ENCODE measurements at places on chromosomes 1 and 21. TPM values are rescaled to one million over a fixed set of nuclear protein-coding genes. Genes with fewer than 3 reads are reported as not detected.

DUSP10 gene
- 8.6 TPM for polyA plus RNA-seq

YTHDF2 gene
- 110 TPM for polyA plus RNA-seq

TPTE gene
- not detected for polyA plus RNA-seq

HIVEP3 gene
- 1.4 TPM for polyA plus RNA-seq

ADAMTS5 gene
- not detected for polyA plus RNA-seq

LIPI gene
- not detected for polyA plus RNA-seq

BRDT gene
- polyA plus RNA-seq: not detected

AKNAD1 gene
- not detected for polyA plus RNA-seq

DUSP23 gene
- 42.3 TPM for polyA plus RNA-seq

C1QA gene
- polyA plus RNA-seq: not detected

FCN3 gene
- polyA plus RNA-seq: not detected

DMBX1 gene
- polyA plus RNA-seq: not detected

ITGB2 gene
- polyA plus RNA-seq: 294 TPM

SDF4 gene
- polyA plus RNA-seq: 121 TPM

SPRR5 gene
- polyA plus RNA-seq: not detected

IL19 gene
- not detected for polyA plus RNA-seq

KCNH1 gene
- polyA plus RNA-seq: 0.14 TPM

DFFB gene
- 7.1 TPM for polyA plus RNA-seq

FCRL1 gene
- polyA plus RNA-seq: 141 TPM

BCAR3 gene
- 2.7 TPM for polyA plus RNA-seq

PARS2 gene
- 2.6 TPM for polyA plus RNA-seq

TSTD1 gene
- 349 TPM for polyA plus RNA-seq

GJC2 gene
- polyA plus RNA-seq: not detected

S100A12 gene
- 0.97 TPM for polyA plus RNA-seq

MXRA8 gene
- not detected for polyA plus RNA-seq

ECE1 gene
- 58.6 TPM for polyA plus RNA-seq

HLCS gene
- 10.7 TPM for polyA plus RNA-seq

ARPC5 gene
- polyA plus RNA-seq: 366 TPM

PLA2G2F gene
- not detected for polyA plus RNA-seq

AZIN2 gene
- polyA plus RNA-seq: 0.80 TPM

TRABD2B gene
- polyA plus RNA-seq: not detected

ACADM gene
- 92.5 TPM for polyA plus RNA-seq

WNT4 gene
- not detected for polyA plus RNA-seq

IVL gene
- polyA plus RNA-seq: not detected

ERVH48-1 gene
- not detected for polyA plus RNA-seq

TMEM200B gene
- 0.33 TPM for polyA plus RNA-seq

KCNE2 gene
- polyA plus RNA-seq: not detected

ACTL8 gene
- not detected for polyA plus RNA-seq

TDRD5 gene
- not detected for polyA plus RNA-seq

ADAMTSL4 gene
- polyA plus RNA-seq: 0.30 TPM

TNFSF18 gene
- polyA plus RNA-seq: not detected

AMY1B gene
- polyA plus RNA-seq: not detected
